ENCODE measurements at places on chromosomes 3 and 15.

- no peak for DNase-seq
Measured at GRCh38 chr15:97189162-97189780, 771.2 kb upstream of the ARRDC4 start.

- no peak for DNase-seq
Measured at GRCh38 chr3:47813551-47814177, 10.7 kb downstream of the DHX30 start.

- no peak for DNase-seq
Measured at GRCh38 chr3:64718976-64719375, 31.2 kb upstream of the ADAMTS9 start.

GRCh38 chr3:160987982-160988964 is 116.9 kb downstream of the B3GALNT1 start:
- DNase-seq, result no peak

- no peak for DNase-seq
Measured at GRCh38 chr15:68201153-68201878, 3.8 kb downstream of the CALML4 start.

DNA sequence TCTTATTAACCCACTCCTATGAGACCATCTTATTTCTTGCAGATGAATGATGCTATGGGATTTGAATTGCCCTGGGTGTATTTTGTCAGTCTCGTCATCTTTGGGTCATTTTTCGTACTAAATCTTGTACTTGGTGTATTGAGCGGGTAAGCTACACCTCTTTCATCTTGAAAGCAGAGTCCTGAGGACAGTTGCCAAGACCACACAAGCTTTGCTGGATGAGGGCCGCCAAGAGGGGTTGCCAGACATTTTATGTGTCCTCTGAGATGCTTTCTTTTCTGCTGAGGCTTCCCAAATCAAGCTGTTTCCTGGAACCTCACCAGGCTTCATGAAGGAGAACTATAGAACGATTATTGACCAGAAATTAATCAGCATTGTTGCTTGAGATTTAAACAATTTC is 173.2 kb downstream of the CHDH start:
- DNase-seq, result no peak
